Cardiac fibroblast (primary cell): ENCODE measurements at places on chromosomes 13 and 19.

DNA sequence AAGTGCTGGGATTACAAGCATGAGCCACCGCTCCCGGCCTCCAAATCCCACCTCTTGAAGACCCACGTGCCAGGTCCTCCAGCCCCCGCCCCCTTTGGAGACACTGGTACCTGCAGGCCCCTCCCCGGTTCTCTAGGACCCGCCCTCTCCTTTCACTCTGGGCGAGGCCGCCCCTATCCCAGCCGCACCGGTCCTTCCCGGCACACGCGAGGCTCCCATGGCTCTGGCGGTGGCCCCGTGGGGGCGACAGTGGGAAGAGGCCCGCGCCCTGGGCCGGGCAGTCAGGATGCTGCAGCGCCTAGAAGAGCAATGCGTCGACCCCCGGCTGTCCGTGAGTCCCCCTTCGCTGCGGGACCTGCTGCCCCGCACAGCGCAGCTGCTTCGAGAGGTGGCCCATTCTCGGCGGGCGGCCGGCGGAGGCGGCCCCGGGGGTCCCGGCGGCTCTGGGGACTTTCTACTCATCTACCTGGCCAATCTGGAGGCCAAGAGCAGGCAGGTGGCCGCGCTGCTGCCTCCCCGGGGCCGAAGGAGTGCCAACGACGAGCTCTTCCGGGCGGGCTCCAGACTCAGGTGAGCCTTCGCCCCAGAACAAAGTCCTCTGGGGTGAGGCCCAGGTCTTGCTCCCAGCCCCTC, at the start of gene CBLC:
TSS of gene CBLC (plus strand) at position 176 of the 633 bp plus-strand sequence. CDS start at position 218, 42 bp downstream.
- no peak for DNase-seq

- no peak for DNase-seq
Observed at GRCh38 chr13:100658363-100658762, 16.2 kb downstream of the TMTC4 start.

- no peak for DNase-seq
Observed at GRCh38 chr19:41187884-41188279, 5.1 kb upstream of the CYP2S1 start.

- no peak for DNase-seq
Observed at GRCh38 chr19:1524972-1525325, 1.1 kb downstream of the PLK5 start.

GRCh38 chr13:42119875-42120274, 71.4 kb downstream of the DGKH start:
- no peak for DNase-seq

GRCh38 chr13:70894258-70894657, 786.0 kb upstream of the KLHL1 start:
- no peak for DNase-seq

GRCh38 chr13:46578590-46578975, 25.6 kb downstream of the LRCH1 start:
- no peak for DNase-seq

- no peak for DNase-seq
Observed at GRCh38 chr19:46387713-46388130, 25.6 kb downstream of the CCDC8 start.

DNA sequence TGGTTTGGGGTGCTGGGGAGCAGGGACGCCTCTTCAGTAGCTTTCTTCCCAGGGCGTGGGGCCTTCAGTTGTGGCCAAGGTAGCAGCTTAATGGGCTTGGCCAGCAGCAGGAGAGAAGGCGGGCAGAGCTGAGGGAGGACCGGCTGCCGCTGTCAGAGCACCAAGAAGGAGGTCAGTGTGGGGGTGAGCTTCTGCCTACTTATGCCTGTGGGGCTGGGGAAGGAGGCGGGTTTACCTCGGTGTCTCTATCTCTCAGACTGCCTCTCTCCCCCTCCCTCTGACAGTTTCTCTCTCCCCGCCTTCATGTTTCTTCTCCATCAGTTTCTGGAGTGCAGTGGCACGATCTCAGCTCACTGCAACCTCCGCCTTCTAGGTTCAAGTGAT, at the start of gene CAPN12:
TSS of gene CAPN12 (minus strand) at position 177 of the 384 bp plus-strand sequence. CDS start 309 bp downstream, outside the sequence.
- DNase-seq, result no peak
